ENCODE measurements at places on chromosomes 16 and 17. TPM values are rescaled to one million over a fixed set of nuclear protein-coding genes. Genes with fewer than 3 reads are reported as not detected.
A peak's percentile ranks its signal among the peaks of the same experiment; 100 is the strongest.

DNA sequence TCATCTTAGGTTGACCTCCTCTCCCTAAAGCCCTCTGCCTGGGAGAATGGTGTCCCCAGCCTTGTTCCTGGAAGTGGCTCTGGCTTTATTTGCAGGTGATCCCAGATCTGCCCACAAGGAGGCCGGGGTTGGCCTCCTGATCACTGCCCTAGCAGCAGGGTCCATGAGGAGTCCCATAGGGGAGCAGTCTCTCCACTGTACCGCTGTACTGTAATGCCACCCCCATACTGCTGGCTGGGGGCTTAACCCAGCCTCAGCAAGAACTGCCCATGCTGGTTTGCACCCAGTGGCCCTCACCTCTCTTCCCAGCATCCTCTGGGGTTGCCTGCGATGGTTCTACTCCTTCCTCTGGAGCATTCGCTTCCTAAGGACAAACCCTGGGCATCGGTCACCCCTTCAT is 39.1 kb downstream of the PSME3IP1 start:
- DNase-seq = no peak

DNA sequence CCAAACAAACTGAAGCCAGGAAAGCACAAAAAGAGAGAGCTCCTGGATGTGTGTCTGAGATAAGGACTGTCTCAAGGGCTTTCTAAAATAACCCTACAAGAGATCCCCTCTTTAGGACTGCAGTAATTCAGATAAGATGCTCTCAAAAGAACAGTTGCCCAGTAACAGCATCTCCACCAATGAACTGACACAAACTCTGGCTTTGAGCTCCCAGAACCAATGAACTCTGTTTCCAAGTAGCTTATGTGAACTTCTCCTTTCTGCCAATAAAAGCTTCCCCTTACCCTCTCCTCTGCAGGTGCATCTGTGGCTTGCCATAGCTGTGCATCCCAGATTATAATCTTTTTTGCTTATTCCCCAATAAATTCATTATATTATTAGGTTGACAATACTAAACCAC is 421.5 kb downstream of the SLC39A11 start:
- DNase-seq = no peak

DNA sequence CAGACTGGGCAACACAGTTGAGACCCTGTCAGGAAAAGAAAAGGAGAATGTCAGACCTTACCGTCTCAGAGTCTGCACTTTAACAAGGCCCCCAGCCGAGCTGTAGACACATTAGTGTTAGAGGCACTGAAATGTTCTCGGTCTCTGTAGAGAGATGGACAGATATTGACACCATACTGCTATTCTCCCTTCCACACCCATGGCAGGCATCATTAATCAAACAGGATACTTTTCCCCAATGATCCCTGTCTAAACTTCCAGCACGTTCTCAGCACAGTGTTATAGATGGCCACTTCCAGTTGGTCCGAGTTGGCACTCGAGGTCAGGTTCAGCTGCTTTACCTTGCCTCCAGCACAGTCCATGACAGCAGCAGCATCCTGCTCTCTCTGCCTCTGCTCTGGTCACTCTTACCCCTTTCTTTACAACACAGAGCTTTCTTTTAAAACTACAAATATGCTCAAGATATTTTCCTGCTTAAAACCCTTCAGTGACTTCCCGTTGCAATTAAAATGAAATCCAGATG is 251.6 kb downstream of the SNX29 start:
- DNase-seq = no peak

GRCh38 chr17:44241106-44241624 is 21.7 kb upstream of the UBTF start:
- no peak for DNase-seq

DNA sequence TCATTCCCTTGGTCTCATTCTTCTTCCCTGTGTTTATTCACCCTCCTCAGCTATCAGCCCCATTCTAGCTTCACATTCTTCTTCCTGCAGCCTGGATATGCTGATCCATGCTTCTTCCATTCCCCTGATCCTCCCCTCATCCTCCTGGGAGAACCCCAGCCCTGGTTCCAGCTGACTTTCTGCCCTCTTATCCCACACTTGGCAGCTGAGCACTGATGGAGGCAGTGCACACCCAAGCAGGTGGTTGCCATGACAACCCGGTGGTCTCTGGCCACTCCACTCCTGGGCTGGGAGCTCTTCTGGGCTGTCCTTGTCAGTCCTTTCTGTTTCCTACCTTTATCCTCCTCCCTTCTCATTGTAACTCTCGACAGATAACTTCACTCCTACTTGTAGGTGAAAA is 16.7 kb upstream of the TUBG2 start:
- DNase-seq = no peak

GRCh38 chr17:64426596-64426995 is 22.3 kb upstream of the MILR1 start:
- DNase-seq = no peak

GRCh38 chr17:17435323-17435722 is 41.5 kb upstream of the MED9 start:
- DNase-seq = no peak

- peak; percentile 46 for DNase-seq
Observed at GRCh38 chr17:10295728-10296343, 77.0 kb downstream of the MYH13 start.

DNA sequence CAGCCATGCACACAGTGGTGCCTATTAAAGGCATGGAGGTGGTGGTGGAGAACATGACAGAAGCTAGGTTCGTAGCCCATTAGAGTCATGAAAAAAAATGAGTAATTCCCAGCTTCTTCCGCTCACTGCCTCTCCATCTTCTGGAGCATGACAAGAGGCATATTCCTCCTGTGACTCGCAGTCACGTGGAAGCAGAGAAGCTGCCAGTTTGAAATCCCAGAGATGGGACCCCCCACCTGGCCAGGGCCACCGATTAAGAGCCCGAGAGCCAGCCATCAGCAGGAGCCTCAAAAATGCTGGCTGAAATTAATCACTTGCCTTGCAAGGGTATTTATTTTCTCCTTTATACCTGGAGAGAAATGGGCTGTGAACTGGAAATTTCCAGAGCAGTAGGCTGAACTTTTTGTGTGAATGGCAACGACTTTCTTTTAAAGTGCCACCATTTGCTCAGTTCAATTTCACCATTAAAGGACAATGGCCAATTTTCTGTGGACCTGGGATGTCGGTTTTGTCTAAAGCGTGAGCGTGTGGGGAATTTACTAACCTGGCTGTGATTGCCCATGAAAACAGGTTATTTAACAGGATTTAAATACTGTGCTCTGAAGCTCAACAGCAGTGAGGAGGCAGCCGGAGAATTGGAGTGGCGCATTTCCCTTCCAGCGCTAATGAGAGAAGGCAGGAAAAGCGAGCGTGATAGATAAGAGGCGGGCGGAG is 189.7 kb upstream of the SDK2 start:
- DNase-seq = no peak

DNA sequence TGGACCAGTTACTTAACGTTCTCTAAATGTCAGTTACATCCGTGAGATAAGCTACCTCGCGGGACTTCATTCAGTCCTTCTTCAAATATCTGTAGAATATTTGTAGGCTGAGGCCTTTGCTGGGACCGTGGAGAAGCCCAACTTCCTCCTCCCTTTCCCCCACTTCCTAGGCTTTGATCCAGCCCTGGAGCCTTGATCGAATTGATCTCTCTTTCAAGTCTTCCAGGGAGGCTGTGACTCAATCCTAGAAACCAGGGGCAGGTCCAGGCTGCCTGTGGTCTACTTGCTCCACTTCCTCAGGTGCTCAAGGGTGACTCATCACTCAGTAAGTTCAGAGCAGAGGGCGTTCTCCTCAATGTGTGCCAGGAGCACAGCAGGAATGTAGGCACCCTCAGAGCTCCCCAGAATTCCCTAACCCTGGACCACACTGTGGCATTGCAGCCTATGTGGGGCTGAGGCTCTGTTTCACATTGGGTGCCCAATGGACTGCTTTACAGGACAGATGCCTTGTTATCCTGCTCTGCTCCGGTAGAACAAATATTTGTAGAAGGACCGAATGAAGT is 11.2 kb upstream of the CEP20 start:
- peak; percentile 80 for DNase-seq

DNA sequence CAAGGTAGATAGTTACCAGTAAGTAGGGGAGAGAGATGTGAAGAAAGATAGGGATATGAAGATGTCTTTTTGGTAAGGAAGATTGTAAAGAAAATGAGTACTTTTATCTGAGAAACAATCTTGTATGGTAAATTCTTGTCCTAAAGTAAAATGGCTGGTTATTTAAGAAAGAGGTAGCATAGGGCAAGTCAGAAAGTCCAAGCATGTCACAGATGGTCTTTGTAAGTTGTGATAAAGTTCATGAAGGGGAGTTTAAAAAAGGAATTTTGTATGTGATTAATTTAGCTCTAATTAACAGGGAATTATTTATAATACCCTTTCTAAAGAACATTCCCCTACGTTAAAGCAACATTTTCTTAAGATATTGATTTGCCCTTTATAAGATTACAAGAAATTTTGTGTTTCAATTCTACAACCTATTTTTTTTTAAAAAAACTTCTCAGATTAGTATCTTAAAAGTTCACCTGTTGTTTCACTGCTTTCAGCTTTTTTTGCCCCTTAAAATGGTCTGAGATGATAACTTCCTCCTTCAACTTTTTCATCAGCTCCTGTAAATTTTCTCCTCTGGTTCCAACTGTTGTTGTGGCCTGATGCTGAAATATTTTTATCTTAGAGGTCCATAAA is 16.2 kb upstream of the CPHXL start:
- DNase-seq = no peak

GRCh38 chr16:23927796-23928195 is 92.0 kb downstream of the PRKCB start:
- DNase-seq = no peak

DNA sequence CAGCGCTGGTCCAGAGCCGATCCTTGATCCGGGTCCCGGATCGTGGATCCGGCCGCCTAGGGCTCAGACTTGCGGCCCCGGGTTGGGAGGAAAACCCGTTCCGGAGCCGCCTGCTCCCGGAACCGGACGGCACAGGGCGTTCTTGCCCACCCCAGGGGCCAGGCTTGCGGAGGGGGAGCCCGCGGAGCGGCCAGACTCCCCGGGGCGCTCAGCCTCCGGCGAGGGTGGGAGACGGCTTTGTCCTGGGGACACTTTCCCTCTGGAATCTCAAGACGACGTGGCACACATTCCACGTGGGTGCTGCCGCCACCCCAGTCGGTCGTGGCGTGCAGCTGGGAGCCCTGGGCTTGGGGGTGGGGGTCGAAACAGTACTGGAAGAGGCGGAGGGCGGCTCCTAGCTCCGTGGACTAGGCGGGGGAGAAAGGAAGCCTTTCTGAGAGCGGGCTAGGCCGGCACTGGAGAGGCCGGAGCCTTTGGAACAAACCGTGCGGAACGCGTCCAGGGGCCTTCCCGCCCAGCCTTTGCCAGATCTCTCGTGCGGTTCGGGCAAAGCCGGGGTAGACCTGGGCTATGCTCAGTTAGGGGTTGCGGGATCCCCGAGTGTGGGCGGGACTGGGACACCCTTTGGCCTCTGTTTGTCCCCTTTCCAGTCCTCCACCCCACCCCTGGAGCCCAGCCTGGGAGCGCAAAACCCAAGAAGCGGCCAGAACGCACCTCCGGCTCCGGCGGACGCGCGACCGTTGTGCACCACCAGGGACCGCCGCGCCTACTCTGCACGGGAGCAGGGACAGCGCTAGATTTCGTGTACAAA is 26.5 kb downstream of the SREBF1 start:
- DNase-seq = no peak

DNA sequence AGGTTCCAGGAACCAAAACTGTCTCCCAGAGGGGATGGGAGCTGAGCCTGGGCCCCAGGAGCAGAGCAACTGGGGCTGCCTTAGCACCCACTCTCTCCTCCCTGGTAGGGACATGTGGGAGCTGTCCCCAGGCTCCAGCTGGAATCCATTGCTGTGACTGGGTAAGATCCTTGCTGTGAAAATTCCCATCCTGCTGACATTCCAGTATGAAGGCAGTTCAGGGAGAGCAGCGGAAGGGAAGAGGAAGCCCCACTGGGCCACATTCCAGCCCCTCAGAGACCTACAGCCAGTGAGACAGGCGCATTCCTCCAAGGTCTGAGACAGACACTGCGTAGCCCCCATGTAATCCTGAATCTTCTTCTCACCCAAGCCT is 24.2 kb downstream of the MYO18A start:
- no peak for DNase-seq

DNA sequence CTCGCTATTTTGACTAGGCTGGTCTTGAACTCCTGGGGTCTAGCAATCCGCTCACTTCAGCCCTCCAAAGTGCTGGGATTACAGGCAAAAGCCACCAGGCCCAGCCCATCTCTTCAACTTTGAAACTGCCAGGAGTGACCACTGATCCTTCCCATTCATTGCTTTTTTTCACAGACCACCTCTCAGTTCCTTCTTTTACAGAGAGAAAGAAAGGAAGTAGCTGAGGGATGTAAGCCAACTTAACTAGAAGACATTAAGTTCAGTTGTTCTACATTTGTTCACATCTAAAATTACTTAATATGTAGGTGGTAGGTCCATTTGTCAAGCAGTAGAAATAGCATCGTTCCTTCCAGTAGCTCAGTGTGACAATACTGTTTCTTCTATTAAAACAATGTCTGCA is 219.8 kb downstream of the STX8 start:
- no peak for DNase-seq

AGRP gene
- not detected for total RNA-seq

PARN gene
- 43.4 TPM for total RNA-seq

KRT31 gene
- total RNA-seq = not detected

SEPHS2 gene
- 61.4 TPM for total RNA-seq

CTRB1 gene
- not detected for total RNA-seq

ZSCAN32 gene
- total RNA-seq = 11.9 TPM

C1QTNF1 gene
- 0.38 TPM for total RNA-seq
